ENCODE measurements at places on chromosomes 11 and 22.
A peak's percentile ranks its signal among the peaks of the same experiment; 100 is the strongest.

- no peak for DNase-seq
These were observed 3.1 kb upstream of the TMEM218 start for GRCh38 chr11:125114518-125114917.

GRCh38 chr11:122681735-122682134 is 26.2 kb downstream of the UBASH3B start:
- no peak for DNase-seq

DNA sequence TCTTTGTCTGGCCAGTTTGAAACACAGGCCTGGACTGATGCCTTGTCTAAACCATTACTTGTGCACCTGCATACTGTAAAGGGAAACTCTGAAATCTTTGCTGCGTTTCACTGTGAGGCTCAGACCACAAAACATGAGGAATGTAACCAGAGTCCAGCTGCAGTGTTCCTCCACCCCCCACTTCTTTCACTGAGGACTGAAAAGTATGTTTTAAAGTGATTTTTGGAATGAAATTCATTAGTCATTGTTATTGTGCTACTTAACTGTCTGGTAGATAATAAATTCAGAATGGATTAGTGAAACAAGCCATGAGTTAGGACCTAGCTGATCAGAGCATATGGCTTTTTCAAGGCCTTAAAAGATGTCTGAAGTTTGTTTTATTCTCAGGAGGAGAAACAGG is 181.2 kb downstream of the WNT11 start:
- no peak for DNase-seq

DNA sequence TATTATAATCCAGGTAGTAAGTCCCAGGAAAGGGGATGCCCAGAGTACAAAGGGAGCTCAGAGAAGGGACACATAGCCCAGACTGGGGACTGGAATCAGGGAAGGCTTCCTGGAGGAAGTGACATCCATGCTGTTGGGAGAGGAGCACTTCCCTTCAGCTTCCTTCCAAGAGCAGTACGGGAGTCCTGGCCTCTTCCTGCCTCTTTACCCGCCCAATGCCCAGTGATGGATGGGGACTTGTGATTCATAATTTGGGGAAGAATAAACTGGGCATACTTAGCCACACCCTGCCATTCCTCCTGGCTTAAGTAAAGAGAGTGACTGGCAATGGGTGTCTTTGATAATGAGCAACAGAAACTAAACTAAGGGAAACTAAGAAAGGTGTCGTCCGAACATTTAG is 11.5 kb downstream of the C11orf91 start:
- no peak for DNase-seq

- no peak for DNase-seq
These were observed 79.0 kb downstream of the MYO7A start for GRCh38 chr11:77207019-77207485.

GRCh38 chr11:18729426-18729825 is 3.4 kb upstream of the IGSF22 start:
- DNase-seq = no peak

GRCh38 chr11:59676205-59676604 is 7.4 kb upstream of the PATL1 start:
- DNase-seq = no peak

GRCh38 chr22:37918580-37919270 is 12.6 kb downstream of the MICALL1 start:
- DNase-seq = no peak

GRCh38 chr11:65625628-65626342 is 10.2 kb downstream of the PCNX3 start:
- peak; percentile 70 for DNase-seq

GRCh38 chr11:10455637-10456487 is 798 bp downstream of the AMPD3 start:
- DNase-seq = peak; percentile 71

GRCh38 chr22:26197425-26197824 is 28.2 kb downstream of the SEZ6L start:
- no peak for DNase-seq

DNA sequence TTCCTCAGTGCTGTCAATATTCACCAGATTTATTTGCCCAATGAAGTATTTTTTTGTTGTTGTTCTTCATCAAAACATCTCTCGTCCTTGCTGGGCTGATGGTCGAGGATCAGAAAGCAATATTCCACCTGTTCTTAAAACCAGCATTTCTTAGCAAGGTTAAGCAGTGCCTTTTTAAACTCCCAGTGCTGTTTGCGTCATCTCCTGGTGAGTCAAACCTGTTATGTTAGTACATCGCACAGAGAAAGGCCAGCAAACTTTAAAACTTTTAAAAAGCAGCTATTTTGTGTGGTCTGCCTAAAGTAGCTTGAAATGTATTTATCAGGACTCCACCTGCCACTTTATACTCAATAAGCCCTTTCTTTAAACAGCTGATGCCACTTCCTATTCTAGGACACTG is 802.0 kb downstream of the KCNA4 start:
- no peak for DNase-seq

DNA sequence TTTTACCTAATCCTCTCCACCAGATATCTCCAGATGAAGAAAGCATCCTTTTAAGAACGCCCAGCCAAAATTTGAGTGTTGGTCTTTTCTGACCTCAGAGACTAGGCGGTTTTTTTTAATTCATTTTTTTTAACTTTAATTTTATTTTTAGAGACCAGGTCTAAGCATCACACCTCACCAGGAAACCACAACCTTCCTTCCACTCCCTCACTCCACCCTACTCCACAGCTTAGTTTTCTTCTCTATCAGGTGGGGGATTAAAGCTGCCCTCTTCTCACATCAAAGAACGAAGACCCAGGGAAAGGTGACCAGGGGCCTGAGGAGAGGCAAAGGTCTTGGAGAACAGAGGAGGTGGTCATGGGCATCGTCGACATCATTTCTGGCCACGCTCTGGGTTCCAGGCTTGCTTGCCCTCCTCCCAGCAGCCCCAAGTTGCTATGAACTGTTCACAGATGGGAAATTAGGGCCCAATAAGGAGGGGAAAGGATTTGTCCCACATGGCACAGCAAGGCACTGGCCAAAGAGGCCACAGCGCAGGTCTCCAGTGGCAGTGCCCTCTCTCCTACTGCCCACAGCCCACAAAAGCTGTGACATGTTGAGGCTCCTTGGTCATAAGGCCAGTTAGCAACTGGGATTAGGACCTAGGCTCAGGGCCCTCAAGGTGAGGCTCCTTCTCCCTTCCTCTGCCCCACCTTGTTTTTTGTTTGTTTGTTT is 1.4 kb upstream of the PEX16 start:
- DNase-seq = no peak

GRCh38 chr22:31089160-31090100 is 8.3 kb downstream of the SMTN start:
- DNase-seq = peak; percentile 39

GRCh38 chr22:50045211-50046018 is 12.7 kb downstream of the TTLL8 start:
- DNase-seq = no peak

- DNase-seq = no peak
These were observed 53.7 kb downstream of the RDX start for GRCh38 chr11:110242746-110243145.
